ENCODE measurements at places on chromosomes 1 and 21. TPM values are rescaled to one million over a fixed set of nuclear protein-coding genes. Genes with fewer than 3 reads are reported as not detected.

The TNFRSF9 gene
- total RNA-seq: 273 TPM

The KRTCAP2 gene
- total RNA-seq: 207 TPM

The SPRR2E gene
- total RNA-seq: not detected

The UMODL1 gene
- 0.07 TPM for total RNA-seq

The CHRM3 gene
- 0.11 TPM for total RNA-seq

The C1orf94 gene
- not detected for total RNA-seq

The PTGFR gene
- total RNA-seq: not detected

The RGS16 gene
- 58.9 TPM for total RNA-seq

The IFNAR1 gene
- total RNA-seq: 34.1 TPM

- H3K27ac ChIP-seq: no peak overlapping the region
- H3K4me3 ChIP-seq: no peak overlapping the region
- no peaks in the 10 kb centered on the region for H3K27me3 ChIP-seq
- no peak for DNase-seq
Observed at GRCh38 chr1:228095161-228095560, 8.0 kb downstream of the C1orf35 start.

DNA sequence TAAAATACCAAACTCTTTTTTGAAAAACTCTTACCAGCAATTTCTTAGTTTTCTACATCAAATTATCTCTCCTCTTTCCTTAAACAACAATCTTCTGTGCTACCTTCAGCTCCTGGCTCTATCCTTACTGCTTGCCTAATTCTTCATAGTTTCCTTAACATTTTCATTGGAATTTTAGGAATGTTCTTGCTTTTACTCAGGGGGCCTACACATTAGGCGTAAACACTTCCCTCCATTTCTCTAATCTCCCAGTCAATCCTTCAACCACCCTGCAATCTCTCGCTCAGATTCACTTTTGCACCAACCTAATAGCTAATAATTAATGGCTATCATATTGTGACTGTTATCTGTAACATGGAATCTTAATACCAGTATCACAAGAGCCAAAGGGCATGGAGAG, 50.1 kb downstream of the ADAMTS5 start:
- no peaks in the 10 kb centered on the region for H3K36me3 ChIP-seq
- H3K27ac ChIP-seq: no peak overlapping the region
- H3K4me3 ChIP-seq: no peak overlapping the region
- H3K27me3 ChIP-seq: no peaks in the 10 kb centered on the region
- DNase-seq: no peak

GRCh38 chr1:27372022-27372807, 2.4 kb downstream of the FCN3 start:
- no peak overlapping the region for H3K4me3 ChIP-seq
- H3K27ac ChIP-seq: no peak overlapping the region
- no peaks in the 10 kb centered on the region for H3K27me3 ChIP-seq
- no peak for DNase-seq
- no peaks in the 10 kb centered on the region for H3K36me3 ChIP-seq

DNA sequence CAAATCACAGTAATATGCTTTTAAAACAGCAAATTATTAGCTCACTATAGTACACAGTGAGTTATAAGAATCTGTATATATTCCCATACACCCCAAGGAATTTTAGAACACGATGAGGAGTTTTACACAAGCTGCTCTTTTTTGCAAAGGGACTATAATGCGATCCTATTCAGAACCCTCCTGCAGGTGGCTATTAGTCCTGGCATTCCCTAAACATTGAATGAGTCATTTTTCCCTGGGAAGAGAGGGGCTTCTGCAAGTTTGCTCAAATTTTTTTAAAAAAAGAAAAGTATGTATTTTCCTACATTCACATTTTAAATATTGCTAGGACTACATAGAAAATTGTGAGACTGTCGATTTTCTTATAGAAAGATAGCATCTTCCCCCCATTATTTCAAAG, 106.3 kb downstream of the COL11A1 start:
- H3K4me1 ChIP-seq: no peaks in the 10 kb centered on the region
- no peaks in the 10 kb centered on the region for H3K27me3 ChIP-seq
- no peak overlapping the region for H3K27ac ChIP-seq
- no peaks in the 10 kb centered on the region for H3K36me3 ChIP-seq
- DNase-seq: no peak

GRCh38 chr1:154019940-154020339, 29.4 kb downstream of the RPS27 start:
- H3K4me3 ChIP-seq: no peak overlapping the region
- no peaks in the 10 kb centered on the region for H3K4me1 ChIP-seq
- no peaks in the 10 kb centered on the region for H3K27me3 ChIP-seq
- no peak overlapping the region for H3K27ac ChIP-seq

- no peaks in the 10 kb centered on the region for H3K4me1 ChIP-seq
- H3K27ac ChIP-seq: no peak overlapping the region
- H3K27me3 ChIP-seq: no peaks in the 10 kb centered on the region
- DNase-seq: no peak
- no peak overlapping the region for H3K4me3 ChIP-seq
Observed at GRCh38 chr1:19757641-19758040, 42.1 kb downstream of the TMCO4 start.

GRCh38 chr1:14913482-14914177, 239.9 kb upstream of the TMEM51 start:
- no peaks in the 10 kb centered on the region for H3K27me3 ChIP-seq
- no peaks in the 10 kb centered on the region for H3K36me3 ChIP-seq
- H3K4me3 ChIP-seq: no peak overlapping the region
- DNase-seq: no peak

DNA sequence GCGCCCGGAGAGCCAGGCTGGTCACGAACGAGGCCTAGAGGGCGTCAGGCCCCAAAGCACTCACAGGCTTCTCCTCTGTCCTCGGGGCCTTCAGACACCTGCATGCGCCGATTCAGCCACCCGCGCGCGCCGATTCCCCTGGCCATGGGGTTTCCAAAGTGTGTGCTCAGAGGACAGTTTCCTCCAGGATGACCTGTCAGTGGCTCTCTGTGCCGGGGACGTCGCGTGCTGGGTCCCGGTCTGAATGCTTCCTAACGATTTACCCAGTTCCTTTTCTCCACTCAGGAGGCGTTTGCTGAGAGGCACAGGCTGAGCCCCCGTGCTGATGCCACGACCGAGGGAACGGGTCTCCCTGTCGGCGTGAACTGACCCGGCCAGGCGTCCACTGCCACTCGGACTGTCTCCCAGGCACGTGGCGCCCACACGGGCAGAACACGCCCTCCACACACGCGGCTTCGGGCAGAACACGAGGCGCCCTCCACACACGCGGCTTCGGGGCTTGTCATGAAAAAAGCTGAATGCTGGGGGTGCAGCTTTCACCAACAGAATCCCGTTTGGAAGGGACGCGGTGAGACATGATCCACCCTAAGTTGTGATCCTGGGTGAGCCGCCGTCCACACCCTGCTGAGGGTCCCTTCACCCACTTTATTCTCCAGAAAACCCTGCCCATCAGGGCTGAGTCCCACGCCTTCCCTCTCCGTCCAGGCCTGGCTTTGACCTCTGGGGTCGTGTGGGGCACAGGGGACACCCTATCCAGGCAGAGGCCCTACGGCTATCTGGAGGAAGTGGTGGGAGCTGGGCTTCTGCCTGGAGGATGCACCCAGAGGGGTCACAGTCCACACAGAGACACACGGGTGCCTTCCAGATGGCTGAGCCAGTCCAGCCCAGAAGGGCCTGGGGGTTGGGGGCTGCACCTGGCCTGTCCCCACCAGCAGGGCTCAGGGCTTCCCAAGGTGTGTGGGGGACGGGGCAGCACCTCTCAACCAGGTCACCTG, 56.1 kb downstream of the COL6A1 start:
- no peaks in the 10 kb centered on the region for H3K27me3 ChIP-seq
- H3K36me3 ChIP-seq: no peaks in the 10 kb centered on the region
- no peaks in the 10 kb centered on the region for H3K4me1 ChIP-seq
- no peak overlapping the region for H3K4me3 ChIP-seq

DNA sequence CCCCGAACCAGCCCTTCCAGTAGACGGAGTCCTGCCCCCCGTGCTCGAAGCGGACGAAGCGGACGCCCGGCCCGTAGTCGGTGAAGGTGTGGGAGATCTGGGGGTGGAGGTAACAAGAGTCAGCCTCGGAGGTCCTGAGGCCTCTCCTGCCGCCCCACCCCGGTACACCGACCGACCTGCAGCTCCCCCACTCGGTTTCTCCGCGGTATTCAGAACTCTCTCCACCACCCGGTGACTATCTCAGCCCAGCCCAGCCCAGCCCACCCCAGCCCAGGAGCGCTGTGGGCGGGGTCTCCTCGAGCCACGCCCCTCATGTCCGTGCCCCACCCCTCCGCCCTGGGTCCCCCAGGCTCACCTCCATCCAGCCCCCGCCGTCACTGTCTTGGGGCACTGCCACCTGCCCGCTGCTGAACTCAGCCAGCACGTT, 5.5 kb downstream of the FBXO2 start:
- no peak overlapping the region for H3K27ac ChIP-seq
- no peak overlapping the region for H3K4me3 ChIP-seq
- peak; percentile 26 for DNase-seq
- H3K4me1 ChIP-seq: peaks cover 20% of the 10 kb centered on the region

- H3K27ac ChIP-seq: no peak overlapping the region
- no peaks in the 10 kb centered on the region for H3K36me3 ChIP-seq
- no peak overlapping the region for H3K4me3 ChIP-seq
- H3K4me1 ChIP-seq: peaks cover 13% of the 10 kb centered on the region
- no peak for DNase-seq
Observed at GRCh38 chr21:45166931-45167330, 92.6 kb downstream of the ADARB1 start.

DNA sequence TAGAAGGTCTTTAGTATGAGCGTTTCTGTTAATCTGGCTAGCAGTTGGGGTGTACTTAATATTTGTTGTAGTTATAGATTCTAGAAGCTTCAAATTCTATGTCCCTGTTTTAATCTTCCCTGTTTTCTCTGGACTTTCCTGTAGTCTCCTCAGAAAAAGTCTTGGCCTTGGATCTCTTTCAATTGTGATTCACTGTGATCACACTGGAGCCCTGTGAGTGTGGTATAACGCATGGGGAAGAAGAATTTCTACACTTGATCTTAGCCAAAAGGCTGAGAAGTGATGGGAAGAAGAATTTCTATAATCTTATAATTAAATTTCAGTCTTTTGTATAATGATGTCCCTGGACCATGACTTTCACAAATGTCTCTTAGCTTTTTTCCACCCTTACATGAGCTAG, 36.7 kb upstream of the COP1 start:
- H3K4me1 ChIP-seq: no peaks in the 10 kb centered on the region
- no peak overlapping the region for H3K27ac ChIP-seq
- H3K36me3 ChIP-seq: no peaks in the 10 kb centered on the region
- H3K4me3 ChIP-seq: no peak overlapping the region
- no peaks in the 10 kb centered on the region for H3K27me3 ChIP-seq
- DNase-seq: no peak

DNA sequence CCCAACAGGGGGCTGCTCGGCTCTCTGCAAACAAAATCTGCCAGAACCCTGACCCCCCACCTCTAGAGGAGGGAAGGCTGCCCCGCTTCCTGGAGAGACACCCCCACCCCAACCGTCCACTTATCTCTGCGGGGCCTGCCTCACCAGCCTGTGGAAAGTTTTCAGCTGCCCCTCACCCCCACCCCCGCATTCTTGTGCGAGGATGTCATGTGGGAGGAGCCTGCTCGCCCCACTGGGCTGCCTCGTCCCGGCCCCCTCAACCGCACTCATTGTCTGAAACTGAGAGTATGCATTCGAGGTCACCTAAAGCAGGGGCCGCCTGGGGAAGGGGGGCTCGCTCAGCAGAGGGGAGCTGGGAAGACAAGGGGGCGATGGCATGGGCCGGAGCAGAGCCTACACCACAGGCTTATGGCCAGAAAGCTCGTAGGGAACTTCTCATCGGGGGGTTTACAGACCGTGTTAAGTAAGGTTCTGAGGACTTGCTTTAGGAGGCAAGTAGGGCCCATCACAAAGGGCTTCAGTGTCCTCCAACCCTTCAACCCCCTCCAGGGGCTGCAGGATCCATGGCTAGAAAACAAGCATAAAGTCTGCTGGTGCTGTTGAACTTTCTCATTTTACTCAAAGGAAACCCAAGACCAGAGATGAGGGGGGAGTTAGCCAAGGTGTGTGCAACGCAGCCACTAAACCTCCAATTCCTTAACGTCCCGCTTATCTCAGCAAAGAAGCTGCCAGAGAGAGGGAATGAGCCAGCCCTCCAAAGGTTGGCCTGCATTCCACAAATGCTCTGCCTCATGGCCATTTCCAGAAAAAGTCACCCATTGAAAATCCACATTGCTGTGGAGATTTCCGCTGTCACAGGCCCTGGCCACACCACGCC, 9.4 kb downstream of the EPHA2 start:
- H3K27ac ChIP-seq: peak overlapping the region; percentile 43
- no peaks in the 10 kb centered on the region for H3K36me3 ChIP-seq
- H3K4me3 ChIP-seq: no peak overlapping the region

GRCh38 chr1:59081181-59081580, 215.7 kb upstream of the FGGY start:
- H3K4me3 ChIP-seq: no peak overlapping the region
- no peak for DNase-seq
- H3K27me3 ChIP-seq: no peaks in the 10 kb centered on the region
- H3K27ac ChIP-seq: no peak overlapping the region
- no peaks in the 10 kb centered on the region for H3K36me3 ChIP-seq

DNA sequence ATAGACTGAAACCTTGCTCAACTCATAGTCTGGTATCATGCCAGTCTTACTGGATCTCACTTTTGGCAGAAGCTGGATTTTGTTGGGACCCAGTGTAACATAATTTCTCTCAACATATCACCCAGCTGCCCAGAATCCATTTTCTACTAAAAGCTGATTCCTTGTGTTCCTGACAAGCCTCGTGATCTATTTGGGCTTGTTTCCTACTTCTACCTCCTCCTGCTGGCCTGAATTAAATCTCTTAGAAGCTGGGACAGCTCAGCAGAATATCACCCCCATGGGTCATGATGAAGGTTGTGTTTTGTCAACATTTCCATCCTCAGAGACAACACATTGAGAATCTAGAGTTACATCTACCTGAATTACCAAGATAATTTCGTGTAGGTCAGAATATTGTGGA, 7.7 kb downstream of the GOLT1A start:
- H3K27ac ChIP-seq: no peak overlapping the region
- peaks cover 3% of the 10 kb centered on the region for H3K27me3 ChIP-seq

DNA sequence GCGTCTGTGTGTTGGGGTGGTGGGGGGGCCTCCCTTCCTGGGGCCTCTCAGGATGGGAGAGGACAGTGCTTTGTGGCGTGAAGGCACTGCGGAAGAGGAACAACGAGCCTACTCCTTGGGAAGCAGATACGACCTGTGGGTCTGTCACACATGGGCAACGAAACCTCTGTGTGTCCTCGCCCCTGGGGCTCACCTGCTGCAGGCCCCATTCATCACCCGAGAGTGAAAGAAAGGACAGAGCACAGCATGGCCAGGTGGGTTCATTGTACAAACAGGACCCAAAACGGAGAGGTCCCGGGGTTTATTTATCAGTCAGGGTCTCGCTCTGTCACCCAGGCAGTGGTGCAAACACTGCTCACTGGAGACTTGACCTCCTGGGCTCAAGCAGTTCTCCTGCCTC, 40.1 kb upstream of the LIN9 start:
- no peak overlapping the region for H3K4me3 ChIP-seq
- no peaks in the 10 kb centered on the region for H3K36me3 ChIP-seq
- DNase-seq: no peak
- H3K27ac ChIP-seq: no peak overlapping the region
- H3K27me3 ChIP-seq: no peaks in the 10 kb centered on the region

Data from CD8-positive, alpha-beta memory T cell (primary cell).